Activated CD4-positive, CD25-positive, alpha-beta regulatory T cell (primary cell): ENCODE measurements at places on chromosomes 7 and 10.

DNA sequence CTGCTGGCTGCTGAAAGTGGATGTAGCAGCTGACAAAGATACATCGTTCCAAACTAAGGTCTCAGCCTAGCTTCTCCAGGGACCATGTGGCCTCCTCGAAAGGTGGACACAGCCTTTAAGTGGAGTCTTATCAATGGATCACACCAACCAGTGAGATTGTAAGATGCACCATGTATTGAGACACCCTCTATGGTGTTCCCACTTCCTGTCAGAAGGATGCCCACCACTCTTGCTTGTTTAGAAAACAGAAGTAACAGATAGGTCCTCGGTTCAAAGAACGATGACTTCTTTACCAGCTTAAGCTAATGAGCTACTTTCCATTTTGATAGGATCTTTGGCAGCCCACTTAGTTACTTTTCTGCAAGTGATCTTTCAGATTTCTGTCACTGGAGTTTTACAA, 34.3 kb downstream of the SLC25A13 start:
- DNase-seq = no peak

DNA sequence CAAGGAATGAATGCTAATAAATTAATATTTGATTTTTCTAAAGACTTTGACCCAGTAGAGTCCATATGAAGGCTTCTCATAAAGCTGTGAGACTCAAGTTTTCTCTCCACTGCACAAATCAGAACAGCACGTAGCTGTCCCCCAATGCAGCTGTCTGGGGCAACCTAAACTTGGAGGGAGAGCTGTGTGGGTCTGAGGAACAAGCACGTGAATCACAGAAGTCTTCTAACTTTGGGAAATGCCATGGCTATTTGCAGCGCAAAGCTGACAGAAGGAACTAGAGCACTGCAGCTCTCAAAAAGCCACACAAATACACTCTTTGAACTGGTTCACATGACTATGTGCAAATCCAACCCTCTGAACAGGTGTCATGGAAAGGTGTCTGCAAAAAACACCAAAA, 47.9 kb downstream of the COL1A2 start:
- DNase-seq = no peak

- no peak for DNase-seq
Measured at GRCh38 chr7:6614953-6615722, at the start of gene ZNF853. Gene ZNF853, plus strand, starts transcription at chr7:6615610. Its CDS starts 565 bp downstream, at chr7:6616175.

- no peak for DNase-seq
Measured at GRCh38 chr10:27741173-27742091, 4.2 kb downstream of the MKX start.

DNA sequence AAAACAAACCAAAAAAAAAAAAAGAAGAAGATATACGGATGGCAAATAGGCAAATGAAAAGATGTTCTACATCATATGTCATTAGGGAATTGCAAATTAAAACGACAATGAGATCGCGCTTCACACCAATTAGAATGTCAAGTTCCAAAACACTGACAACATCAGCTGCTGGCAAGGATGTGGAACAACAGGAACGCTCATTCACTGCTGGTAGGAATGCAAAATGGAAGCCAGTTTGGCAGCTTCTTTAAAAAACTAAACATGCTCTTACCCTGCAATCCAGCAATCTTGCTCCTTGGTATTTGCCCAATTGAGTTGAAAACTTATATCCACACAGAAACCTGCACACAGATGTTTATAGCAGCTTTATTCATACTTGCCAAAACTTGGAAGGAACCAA, 34.8 kb downstream of the CALML5 start:
- no peak for DNase-seq

- no peak for DNase-seq
Measured at GRCh38 chr7:125184801-125185200, 255.2 kb upstream of the POT1 start.

DNA sequence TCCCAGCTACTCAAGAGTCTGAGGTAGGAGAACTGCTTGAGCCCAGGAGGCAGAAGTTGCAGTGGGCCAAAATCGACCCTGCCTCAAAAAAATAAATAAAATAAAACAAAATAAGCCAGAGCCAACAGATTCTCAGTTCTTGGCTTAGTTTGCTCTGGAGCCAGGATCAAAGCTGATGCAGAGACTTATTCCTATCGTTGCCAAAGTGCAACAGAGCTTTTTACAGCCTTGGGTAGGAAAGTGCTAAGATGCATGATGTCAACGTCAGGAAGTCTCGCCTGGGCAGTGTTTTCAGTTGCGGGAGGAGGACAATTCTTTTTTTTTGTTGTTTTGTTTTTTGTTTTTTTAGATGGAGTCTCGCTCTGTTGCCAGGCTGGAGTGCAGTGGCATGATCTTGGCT, 43.8 kb upstream of the CYTH3 start:
- no peak for DNase-seq

- no peak for DNase-seq
Measured at GRCh38 chr7:77651575-77652162, 44.6 kb upstream of the RSBN1L start.

DNA sequence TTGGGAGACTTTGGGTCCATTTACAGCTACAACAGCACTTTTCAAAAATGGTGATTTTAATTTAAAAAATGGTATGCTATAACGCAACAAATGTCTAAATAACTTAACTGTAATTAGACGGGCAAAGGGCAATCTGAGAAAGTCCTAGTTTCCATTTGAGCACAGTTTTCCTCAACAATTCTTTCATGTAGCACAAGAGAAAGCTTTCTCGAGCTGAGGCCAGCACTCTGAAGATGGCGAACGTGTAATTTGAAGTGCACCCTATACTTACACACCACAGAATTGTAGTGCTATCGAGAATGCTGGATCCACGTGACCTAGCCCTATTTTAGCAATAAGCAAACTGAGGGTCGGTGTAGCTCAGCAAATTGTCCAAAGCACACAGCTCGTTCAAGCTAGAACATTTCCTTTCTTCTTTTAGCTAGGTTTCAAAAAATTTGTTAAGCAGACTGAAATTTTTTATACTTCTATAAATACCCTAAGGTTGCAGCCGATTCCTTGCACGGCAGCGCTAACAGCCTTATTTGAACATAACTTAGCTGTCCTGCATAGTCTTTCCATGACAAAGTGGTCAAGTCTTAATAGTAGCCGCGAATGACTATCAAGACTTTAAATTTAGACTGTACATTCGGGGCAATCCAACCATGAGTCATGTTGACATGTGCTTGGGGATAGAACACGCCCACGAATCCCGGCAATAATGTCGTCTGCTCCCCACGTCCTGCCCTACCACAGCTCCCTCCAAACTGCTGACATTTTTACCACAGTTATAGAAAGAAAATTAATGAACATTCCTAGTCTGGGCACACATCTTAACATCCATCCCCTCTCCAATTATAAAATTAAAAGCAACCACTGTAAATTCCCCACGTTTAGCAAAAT, 10.0 kb downstream of the KLF6 start:
- DNase-seq = no peak

DNA sequence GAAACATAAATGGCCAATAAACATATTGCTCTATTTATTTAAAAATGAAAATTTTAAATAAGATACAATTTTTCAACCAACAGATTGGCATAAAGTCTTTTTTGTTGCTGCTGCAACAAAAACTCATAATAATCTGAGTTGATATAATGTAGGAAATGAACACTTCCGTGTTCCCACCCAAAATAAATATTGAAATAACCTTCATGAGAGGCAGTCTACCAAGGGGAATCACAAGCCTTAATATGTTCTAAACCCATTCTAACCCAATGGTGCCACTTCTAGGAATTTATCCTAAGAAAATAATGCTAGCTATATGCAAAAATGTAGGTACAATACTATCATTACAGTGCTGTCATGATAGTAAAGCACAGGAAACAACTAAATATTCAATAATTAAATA, 39.1 kb downstream of the SLC25A13 start:
- DNase-seq = no peak

GRCh38 chr10:66695046-66695445, 230.8 kb upstream of the LRRTM3 start:
- no peak for DNase-seq

- DNase-seq = no peak
Measured at GRCh38 chr10:1498746-1499358, 238.5 kb downstream of the ADARB2 start.

- DNase-seq = no peak
Measured at GRCh38 chr10:124676416-124677062, 67.6 kb downstream of the FAM53B start.

DNA sequence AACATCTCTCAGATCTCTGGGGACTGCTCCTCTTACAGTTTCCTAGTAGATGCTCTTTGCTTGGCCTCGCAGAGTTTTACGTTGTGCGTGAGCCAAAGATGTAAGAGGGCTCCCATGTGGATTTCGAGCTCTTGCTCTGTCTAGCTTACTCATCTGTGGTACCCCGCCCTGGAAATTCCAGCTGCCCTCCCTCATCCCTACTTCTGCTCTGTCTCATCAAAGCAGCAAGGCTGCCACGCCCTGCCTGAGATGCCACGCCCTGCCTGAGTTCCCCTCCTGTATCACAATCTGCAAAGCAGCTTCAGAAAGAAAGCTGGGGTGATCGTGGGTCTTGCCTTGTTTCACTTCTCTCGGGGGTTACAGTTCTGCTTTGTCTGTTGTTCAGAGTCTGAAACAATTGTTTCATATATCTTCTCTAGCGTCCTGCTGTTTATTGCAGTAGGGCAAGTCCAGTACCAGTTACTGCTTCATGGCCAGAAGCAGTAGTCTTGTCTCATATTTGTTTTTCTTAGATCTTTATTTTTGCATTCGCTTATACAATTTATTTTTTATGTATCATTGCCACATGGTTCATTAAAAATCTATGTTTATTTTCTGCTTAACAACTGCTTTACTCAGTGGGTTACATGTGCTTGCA, 36.1 kb upstream of the CCNY start:
- DNase-seq = no peak

DNA sequence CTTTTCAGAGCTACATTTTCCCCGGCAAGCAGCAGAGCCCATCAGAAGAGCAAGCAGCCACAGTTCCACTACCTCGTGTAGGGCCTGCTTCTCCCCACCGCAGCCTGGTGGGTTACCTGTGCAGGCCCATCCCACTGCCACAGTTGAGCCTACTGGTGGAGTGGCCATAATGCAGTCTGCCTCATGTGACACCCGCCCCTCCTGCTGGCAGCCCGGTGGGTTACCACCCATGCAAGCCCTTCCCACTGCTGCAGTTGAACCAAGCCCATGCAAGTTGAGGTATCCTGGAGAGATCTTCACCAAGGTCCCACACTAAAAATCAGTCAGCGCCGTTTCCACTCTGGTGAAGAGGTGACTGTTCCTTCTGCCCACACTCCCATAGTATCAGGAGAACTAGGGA, 32.1 kb upstream of the CNNM1 start:
- no peak for DNase-seq

DNA sequence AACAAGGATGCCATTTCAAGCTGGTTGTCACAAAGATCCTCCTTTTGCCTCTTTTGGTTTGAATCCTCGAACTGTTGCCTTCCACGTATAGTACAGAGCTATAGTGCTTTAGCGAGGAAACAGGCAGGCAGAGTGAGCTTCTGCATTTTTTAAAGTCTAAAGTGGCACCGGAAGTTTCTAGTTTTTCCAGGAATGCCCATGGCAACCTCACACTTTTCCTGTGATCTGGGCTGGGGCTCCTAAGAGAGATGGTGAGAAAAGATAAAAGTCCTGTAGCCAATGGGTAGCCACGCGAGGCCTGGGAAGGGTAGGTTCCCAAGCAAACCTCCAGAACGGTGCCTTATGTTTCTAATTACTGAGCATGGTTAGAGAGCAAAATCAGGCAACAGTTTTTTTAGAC, 76.7 kb downstream of the CALD1 start:
- DNase-seq = no peak

GRCh38 chr7:30322271-30323005, 38.0 kb downstream of the ZNRF2 start:
- no peak for DNase-seq

GRCh38 chr7:46660402-46660980, 739.4 kb upstream of the IGFBP3 start:
- DNase-seq = no peak

DNA sequence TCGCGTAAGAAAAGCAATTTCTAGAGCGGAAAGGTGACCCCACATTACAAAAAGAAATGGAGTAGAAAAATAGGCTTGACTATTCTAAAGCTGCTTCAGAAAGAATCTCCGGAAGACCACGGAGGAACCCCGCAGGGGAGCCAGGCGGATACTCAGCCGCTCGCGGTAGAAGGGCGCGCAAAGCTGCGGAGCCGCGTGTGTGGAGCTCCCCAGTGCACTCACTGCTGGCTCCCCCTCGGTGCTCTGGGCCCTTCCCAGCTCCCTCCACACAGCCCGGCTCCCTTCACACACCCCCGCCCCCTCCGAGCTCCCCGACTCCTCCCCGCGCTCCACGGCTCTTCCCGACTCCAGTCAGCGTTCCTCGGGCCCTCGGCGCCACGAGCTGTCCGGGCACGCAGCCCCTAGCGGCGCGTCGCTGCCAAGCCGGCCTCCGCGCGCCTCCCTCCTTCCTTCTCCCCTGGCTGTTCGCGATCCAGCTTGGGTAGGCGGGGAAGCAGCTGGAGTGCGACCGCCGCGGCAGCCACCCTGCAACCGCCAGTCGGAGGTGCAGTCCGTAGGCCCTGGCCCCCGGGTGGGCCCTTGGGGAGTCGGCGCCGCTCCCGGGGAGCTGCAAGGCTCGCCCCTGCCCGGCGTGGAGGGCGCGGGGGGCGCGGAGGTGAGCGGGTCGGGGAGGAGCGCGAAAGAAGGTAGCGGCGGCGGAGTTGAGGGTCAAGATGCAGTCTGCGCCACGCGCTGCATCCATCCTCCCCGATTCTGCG, at the start of gene STEAP2:
TSS of gene STEAP2 (plus strand) at position 350 of the 758 bp plus-strand sequence. CDS start 13,343 bp downstream, outside the sequence.
- DNase-seq = no peak

GRCh38 chr10:30029872-30030256, 29.5 kb downstream of the JCAD start:
- no peak for DNase-seq

DNA sequence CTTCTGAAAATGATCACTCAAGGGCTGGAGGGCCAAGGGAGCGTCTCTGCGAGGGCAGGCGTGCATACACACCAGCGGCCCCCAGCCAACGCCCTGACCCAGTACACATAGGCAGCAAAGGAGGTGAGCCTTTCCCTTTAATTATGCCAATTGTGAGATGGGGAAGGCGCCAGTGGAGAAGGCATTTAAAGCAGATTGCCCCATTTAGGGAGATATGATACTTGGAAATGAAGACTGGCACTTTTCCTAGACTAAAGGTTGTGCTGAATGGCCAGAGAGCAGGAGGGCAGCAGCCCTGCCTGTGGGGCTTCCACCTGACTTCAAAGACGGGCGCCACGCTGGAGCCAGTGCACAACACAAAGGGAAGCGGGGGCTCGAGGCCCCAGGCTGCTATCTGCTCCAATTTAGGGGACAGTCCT, 24.1 kb downstream of the HIPK2 start:
- DNase-seq = no peak

- DNase-seq = no peak
Measured at GRCh38 chr7:68458010-68458908, 1140.0 kb upstream of the AUTS2 start.

DNA sequence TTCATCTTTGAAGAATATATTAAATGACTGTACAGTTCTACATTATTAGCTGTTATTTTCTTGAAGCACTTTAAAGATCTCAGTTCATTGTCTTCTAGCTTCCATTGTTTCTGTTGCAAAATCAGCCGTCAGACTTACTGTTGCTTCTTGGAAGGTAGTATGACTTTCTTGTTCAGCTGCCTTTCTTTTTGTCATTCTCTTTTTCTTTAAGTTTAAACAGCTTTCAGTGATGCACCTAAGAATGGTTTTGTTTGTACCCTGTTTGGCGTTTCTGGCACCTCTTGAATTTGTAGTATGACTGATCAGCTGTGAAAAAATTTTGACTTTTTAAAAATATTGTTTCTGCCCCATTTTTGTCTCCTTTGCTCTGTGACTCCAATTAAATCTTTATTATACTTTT, 9.3 kb downstream of the MKLN1 start:
- no peak for DNase-seq
